ENCODE measurements at places on chromosomes 5 and 9. TPM values are rescaled to one million over a fixed set of nuclear protein-coding genes. Genes with fewer than 3 reads are reported as not detected.

Gene INSL4
- 1.0 TPM for total RNA-seq

Gene TRIP13
- 34.3 TPM for total RNA-seq

Gene POMT1
- 29.0 TPM for total RNA-seq

Gene SLC6A7
- not detected for total RNA-seq

Gene TRIM36
- total RNA-seq = 0.42 TPM

Gene ATP10B
- 3.9 TPM for total RNA-seq

Gene TTC39B
- 5.4 TPM for total RNA-seq

Gene NDOR1
- total RNA-seq = 9.2 TPM

All from airway epithelial cell (primary cell).